Adipocyte (in vitro differentiated cells): ENCODE measurements at places on chromosomes 6 and 20.
A peak's percentile ranks its signal among the peaks of the same experiment; 100 is the strongest.

GRCh38 chr6:49220293-49220692 is 242.8 kb downstream of the MMUT start:
- DNase-seq: no peak

DNA sequence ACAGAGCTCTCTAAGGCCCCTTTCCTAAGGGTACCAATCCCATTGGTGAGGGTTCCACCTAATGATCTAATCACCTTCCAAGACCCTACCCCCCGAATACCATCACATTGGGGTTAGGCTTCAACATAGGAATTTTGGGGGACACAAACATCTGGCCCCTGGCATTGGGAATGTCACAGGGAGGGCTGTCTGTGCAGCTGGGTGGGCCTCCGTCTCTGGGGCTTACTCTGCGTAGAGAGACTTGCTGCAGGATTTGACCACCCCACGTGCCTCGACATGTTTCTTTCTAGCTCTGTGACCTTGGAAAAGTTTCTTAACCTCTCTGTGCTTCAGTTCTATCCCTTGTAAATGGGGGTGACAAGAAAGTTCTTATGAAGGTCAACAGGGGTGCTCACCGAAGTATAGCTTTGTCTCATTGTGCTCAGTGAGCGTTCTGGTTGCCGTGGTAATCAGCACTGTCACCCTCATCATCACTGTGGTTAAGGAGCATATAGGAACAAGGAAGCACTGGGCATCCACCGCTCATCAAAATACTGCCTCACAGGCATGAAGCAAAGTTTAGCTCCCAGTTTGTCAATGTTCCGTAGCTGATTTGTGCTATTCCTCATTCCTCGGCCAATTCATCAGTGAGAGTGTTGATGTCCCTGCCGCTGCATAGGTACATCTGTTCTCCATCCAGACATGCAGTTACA is 152.8 kb downstream of the SYCP2 start:
- no peak for DNase-seq

- no peak for DNase-seq
Observed at GRCh38 chr6:159577564-159577963, 115.5 kb downstream of the SOD2 start.

DNA sequence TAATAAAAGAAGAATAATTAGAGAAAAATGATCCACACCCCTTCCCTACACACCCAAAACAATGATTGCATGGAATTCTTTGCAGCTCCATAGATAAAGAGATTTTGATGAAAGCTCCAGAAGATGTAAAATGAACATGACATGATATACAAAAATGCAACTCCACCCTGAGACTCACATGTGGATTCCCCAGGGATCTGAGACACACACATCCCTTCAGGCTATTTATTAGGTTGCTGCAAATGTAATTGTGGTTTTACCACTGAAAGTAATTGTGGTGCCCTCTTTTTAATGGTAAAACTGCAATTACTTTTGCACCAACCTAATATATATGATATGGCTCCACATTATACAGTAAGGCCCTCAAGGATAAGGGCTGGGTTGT is 40.4 kb upstream of the TBC1D7 start:
- peak; percentile 16 for DNase-seq

GRCh38 chr20:56360133-56360907 is 1.5 kb downstream of the FAM210B start:
- no peak for DNase-seq

- DNase-seq: peak; percentile 45
Observed at GRCh38 chr6:27138837-27139755, 108.4 kb upstream of the PRSS16 start.

- peak; percentile 75 for DNase-seq
Observed at GRCh38 chr20:34907616-34908469, 31.4 kb downstream of the ACSS2 start.

DNA sequence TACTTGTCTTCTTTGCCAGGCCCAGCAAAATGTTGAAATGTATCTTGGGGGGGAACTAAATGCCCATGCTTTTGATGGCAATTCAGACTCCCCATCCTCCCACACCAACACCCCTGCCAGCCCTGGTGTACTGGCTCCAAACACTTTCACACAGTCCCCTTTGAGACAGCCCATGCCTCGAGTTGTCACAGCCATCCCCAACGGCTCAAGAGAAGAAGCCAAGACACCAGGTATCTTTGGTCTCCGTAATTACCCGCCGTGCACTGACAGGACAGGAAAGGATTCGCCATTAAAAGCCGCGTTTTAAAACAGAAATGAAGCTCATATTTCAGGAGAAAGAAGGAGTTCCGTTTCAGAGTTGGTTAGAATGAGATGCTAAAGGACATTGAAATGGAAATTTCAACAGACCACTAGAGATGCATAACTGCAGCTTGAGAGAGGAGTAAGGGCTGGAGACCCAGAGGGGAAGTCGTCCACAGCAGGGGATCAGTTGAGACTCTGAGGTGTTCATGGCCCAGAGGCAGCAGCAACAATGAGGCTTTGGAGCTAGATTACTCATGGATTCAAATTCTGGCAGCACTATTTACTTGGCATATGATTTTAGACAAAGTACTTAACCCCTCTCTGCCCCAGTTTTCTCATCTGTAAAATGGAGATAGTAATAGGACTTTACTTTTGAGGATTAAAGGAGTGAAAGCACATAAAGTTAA is 63.5 kb upstream of the ADGRF1 start:
- no peak for DNase-seq

DNA sequence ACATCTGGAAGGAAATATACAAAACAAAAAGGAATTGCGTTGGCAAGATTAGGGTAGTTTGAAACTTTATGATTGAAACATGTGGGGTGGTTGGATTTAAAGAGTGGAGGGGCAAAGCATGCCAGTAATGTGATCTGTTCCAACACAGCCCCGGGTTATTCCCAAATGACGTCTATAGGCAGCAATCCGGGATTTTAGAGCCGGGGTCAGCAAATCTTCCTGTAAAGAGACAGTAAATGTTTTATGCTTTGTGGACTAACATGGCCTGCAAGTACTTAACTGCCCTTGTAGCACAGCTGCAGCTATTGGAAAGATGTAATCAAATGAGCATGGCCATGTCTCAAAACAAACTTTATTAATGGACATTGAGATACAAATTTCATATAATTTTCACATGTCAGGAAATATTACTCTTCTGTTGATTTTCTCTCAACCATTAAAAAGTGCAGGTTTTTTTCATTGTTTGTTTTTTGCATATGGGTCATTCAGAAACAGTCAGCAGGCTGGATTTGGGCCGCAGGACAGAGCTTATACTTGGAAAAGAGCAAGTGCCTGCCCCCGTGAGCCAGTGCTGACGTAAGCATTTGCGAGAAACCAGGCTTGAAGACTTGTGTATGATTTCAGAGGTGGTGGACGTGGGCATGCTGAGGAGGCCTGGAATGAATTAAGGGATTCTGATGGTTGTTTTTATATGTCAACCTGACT is 136.5 kb downstream of the DOK5 start:
- no peak for DNase-seq

DNA sequence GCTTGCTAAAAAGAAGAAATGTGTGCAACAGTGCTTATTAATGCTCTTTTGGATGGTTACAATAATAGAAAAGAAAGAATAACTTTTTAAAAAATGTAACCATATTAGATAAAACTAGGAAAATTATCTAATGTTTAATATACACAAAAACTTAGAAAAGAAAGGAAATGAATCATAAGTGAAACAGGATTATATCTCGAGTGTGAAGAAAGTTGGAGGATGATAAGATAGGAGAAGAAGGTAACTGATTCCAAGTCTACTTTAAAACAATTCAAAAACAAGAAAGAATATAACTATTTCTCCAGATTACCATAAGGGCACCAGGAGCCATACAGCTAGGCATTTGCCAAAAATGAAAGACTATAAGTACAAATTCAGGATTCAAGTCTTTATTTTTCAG is 73.0 kb downstream of the PHIP start:
- peak; percentile 4 for DNase-seq

DNA sequence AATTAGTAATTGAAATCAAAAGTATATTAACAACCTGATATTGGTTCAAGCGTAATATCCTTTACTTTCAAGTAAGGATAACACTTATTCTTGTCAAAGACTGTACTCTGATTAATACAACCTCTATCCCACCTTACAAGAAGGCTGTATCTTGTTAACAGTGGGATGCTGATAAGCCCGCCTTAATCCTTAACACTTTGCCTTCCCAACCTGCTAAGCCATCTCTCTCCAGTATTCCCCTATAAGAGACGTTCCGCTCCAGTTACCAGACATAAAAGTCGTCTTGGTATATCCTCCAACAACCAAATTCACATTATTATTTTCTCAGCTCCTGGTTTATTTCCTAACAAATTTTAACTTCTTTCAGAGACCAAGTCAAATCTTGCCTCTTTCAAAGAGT is 2.0 kb downstream of the BTBD9 start:
- no peak for DNase-seq

DNA sequence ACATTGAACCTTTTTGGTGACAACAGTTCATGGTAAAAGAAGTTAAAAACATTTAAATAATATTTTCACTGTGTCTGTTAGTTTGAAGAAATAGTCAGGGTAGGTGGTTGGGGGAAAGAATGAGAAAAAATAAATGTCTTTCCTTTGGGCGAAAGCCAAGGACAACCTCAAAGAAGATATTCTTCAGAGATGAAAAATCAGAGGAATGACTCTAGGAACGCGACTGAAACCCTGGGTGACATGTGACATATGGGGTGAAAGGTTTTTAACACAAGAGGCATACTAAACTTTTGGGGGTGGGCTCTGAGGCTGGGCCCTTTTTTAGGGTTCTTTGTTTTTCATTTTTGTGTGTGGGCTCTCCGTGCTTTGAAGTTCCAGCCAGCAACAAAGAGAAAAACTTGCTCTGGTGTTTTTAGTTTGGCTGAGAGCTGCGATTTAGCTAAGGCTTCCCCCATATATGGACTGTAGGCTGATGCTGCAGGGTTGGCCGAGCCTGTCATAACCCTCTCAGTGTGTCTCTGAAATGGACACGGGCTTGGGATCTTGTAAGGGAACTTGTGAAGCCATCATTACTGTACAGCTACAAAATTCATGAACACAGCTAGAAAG is 610.1 kb upstream of the ARID1B start:
- peak; percentile 45 for DNase-seq

DNA sequence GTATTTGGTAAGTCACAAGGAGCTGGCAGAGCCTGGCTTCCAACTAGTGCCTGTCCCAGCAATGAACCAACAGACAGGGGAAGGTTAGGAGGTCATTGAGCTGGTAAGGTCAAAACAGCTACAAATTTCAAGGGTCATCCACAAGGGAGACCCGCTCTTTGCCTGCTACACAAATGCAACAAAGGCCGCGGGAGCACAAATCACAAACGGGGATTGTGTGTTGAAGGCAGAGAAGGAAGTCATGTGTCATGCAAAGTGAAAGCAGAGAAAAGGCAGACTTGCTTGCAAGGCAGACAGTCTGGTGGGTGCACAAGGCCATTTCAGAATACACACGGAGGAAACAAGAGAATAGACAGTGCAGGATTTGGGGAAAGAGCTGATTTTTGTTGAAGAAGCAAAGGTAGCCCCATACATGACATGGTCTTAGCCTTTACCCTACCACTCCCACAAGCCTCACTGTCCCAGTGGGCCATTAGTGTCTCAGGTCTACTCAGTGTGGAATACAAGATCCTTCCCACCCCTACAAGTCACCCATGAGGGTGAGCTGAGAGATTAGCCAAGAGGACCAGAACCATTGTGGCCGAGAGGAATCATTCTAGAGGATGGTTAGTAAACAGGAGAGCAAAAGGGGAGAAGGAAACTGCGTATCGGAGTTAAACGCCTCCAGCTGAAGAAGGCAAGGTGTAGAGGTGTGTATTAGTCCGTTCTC is 18.1 kb upstream of the SAMHD1 start:
- DNase-seq: no peak

- no peak for DNase-seq
Observed at GRCh38 chr20:52213995-52214394, 22.4 kb upstream of the ZFP64 start.

- DNase-seq: no peak
Observed at GRCh38 chr6:21616005-21616404, 22.5 kb downstream of the SOX4 start.

- no peak for DNase-seq
Observed at GRCh38 chr6:20028562-20028961, 183.7 kb downstream of the MBOAT1 start.

DNA sequence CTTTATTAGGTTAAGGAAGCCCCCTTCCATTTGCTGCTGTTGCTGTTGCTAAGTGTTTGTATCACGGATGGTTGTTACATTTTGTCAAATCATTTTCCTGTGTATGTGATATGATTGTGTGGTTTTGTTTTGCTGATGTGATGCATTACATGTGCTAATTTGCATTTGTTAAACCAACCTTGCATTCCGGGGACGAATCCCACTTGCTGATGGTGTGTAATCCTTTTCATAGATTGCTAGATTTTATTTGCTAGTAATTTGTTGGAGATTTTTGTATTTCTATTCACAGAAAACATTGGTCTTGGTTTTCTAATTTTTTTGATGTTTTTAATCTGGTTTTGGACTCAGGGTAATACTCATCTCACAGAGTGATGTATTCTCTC is 167.8 kb downstream of the WDR27 start:
- no peak for DNase-seq

- DNase-seq: no peak
Observed at GRCh38 chr20:5848711-5849505, 98.7 kb downstream of the SHLD1 start.

DNA sequence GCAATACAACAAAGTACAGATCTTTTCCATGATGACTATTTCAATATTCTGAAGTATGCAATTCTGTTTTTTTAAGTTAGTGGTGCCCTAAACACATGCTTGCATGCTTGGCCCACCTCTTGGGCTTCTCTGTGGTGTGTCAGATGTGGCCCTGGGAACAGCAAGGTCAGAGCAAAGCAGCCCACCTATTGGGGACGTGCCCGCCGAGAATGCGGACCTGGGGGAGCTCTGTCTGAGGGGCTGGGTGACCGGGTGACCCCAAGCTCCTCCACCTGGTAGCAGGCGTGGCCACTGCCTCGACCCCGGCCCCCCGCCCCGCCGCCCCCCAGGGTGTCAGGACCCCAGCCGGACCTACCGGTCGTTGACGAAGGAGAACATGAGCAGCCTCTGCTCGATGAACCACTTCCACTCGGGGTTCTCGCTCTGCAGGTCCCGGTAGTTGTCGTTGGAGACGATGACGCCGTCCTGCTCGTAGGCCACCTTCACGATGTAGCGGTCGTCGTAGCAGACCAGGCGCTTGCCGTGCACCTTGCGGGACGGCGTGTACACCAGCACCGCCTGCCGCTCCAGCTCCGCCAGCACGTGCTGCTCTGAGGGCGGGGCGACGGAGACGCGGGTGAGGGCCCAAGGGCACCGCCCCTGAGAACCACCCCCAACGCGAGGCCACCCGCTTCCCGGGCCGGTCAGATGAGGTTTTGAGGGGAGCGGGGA is 28.3 kb downstream of the ZC3H12D start:
- DNase-seq: no peak

GRCh38 chr20:57930351-57930750 is 220.5 kb upstream of the PMEPA1 start:
- no peak for DNase-seq

GRCh38 chr6:36608788-36609563 is 14.8 kb downstream of the SRSF3 start:
- no peak for DNase-seq

DNA sequence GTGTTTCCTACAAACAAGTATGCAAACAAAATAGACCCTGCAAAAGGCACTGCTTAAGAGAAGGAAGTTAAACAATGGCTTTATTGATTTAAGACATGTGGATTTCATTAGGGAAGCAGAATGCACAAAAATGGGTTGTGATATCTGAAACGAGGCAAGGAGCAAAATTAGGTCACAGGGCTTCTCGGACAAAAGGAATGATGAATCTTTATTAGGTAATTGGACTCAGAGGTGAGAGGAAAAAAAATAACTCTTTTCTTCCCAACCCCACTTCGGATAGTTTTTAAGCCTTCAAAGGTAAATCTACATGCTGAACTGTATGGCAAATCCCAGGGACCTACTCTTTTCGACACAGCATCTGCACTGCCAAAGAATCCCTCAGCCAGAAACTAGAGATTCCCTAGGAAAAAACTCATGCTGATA is 183.0 kb upstream of the TAB2 start:
- DNase-seq: peak; percentile 70
